Activated CD8-positive, alpha-beta memory T cell treated with anti-CD3 and anti-CD28 coated beads for 4 hours (primary cell): ENCODE measurements at places on chromosomes 5 and 9.

- no peak for DNase-seq
These were observed 624.4 kb upstream of the RORB start for GRCh38 chr9:73872701-73873100.

- DNase-seq = no peak
These were observed 19.0 kb downstream of the PTCH1 start for GRCh38 chr9:95497772-95498171.

DNA sequence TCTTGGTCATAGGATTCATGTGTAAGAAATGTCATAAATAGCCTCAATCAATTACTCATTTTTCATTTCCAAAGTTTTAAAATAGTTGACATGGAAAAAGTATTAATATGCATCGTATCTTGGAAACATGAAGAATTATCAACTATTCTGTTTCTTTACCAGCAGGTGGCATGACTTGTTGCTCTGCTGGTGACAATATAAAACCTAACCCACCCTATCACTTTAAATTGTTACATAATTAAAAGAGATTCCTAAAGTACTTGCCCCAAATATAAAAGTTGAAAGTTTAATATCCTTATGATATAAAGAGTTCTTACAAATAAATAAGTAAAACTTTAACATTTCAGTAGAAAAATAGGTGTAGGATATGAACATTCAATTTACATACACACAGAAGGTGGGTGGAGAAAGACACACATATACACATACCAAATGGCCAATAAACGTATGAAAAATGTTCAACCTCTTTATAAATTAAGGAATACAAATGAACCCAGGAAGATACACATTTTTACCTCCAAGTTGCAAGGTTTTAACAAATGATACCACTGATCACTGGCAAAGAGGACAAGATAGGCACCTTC lies 30.6 kb downstream of the MAP1B start:
- DNase-seq = no peak

- no peak for DNase-seq
These were observed 755 bp downstream of the DND1 start for GRCh38 chr5:140672455-140673186.

- no peak for DNase-seq
These were observed 374.9 kb downstream of the TLE4 start for GRCh38 chr9:79946712-79947111.

GRCh38 chr5:75847561-75848021 lies 130.4 kb upstream of the POC5 start:
- no peak for DNase-seq

GRCh38 chr5:91059409-91059808 lies 323.7 kb downstream of the ARRDC3 start:
- DNase-seq = no peak

- DNase-seq = no peak
These were observed 79.1 kb downstream of the TRIO start for GRCh38 chr5:14222206-14222605.

GRCh38 chr5:147674411-147674810 lies 108.1 kb downstream of the JAKMIP2 start:
- DNase-seq = no peak

DNA sequence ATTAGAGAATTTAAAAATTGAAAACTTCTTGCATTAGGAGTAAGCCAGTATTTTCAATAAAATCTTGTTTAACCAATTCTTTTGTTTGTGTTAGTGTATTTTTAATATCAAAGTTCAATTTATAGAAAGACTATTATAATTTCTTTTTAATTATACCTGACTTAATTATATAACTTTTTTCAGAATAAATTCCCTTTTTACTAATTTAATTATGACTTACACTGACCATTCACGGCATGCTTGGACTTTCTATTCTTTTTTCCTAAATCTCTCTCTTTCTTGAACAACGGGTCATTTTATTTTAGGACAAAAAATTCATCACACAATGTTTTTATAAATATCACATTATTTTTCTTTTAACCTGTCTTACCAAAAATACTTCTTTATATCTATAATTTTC lies 555.3 kb upstream of the PTGER4 start:
- no peak for DNase-seq

DNA sequence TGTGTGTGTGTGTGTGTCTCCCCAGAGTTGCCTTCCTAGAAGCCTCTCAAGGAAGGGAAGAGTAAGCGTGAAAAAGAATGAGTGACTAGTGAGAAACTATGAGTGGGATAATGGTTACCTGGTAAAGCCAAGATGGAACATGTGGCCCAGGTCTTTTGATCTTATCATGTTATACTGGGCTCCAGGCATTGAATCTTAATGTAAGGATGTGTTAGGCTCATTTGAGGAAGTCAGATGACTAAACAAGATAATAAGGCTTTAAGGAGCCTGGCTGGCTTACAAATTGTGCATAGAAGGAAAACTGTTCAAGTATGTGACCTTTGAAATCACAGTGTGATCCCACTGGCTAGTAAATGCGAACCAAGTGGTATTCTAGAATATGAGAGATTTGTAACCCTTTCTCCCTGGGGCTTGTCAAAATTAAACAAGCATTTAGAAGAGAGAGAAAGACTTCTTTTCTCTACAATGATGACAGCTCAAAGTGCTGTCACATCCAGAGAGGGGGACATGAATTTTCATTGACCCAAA lies 29.9 kb upstream of the HMHB1 start:
- no peak for DNase-seq

DNA sequence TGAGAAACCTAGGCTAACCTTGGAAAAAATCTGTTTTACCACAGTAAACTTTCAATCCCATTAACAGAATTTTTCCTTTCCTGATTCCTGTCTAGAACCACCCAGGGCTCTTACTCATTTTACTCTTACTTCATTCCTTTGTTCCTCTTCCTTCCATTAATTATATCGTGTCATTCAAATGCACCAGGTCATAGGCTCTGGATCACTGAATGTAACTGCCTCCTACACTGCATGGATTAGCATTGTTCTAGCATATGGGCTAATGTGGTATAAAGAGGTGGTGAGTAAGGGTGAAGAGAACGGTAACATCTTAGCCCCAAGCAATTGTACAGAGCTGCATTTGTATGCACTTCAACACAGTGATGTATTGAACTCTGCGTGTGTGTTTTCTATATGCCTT lies 49.5 kb upstream of the SPINK5 start:
- no peak for DNase-seq

DNA sequence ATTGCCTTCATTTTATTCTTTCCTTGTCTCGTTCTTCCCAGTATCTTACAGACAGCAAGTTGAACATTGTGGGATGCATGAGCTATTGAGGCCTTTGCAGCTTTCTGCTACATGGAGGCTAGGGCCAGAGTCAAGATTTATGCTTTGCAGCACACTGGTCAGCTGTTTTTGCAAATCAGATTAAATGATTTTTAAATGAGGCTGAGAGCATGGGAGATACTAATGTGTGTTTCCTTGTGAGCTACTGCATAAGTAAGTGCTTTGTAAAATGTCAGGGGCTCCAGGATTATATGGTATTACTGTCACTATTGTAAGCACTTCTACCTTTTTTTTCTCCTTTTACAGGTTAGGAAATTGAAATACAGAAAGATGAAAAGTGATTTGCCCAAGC lies 111.0 kb upstream of the CDKN2B start:
- no peak for DNase-seq

- DNase-seq = no peak
These were observed 21.7 kb downstream of the CLPTM1L start for GRCh38 chr5:1322955-1323802.

- DNase-seq = no peak
These were observed 66.8 kb upstream of the IL17B start for GRCh38 chr5:149445739-149446369.

DNA sequence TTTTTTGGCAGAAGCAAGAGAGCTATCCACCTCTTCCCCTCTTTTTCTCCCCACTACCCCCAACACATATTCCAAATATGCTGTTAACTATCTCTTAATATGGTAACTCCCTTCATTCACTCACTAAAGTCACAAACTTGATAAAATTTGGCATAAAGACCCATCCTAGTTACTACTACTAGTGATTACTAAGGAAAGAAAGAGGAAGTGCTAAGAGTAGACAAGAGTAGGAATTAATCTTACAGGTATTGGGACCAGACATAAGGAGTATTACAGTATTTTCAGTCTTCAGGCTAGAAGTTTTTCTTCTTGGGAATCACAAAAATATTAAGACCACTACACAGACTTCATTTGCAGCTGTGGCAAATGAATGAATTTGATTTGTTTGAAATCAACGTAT lies 2.2 kb downstream of the ADAMTS6 start:
- DNase-seq = no peak

DNA sequence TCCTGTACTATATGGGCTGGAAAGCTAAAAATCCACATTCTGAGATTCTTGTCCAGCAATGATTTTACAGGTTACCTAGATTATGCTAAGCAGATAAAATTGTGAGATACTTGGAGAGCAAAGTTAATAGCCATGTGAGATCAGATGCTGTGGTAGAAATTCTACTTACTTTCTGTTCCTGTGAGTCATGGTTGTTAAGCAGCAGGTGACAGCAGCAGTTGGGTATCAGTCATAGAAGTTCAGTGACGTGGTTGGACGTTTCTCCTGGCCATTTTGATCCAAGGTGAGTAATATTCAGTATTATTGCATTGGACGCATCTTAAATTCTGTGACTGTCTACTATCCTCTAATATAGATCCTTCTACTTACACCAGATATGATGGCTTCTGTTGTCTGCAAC lies 524.5 kb downstream of the TMEM38B start:
- no peak for DNase-seq

DNA sequence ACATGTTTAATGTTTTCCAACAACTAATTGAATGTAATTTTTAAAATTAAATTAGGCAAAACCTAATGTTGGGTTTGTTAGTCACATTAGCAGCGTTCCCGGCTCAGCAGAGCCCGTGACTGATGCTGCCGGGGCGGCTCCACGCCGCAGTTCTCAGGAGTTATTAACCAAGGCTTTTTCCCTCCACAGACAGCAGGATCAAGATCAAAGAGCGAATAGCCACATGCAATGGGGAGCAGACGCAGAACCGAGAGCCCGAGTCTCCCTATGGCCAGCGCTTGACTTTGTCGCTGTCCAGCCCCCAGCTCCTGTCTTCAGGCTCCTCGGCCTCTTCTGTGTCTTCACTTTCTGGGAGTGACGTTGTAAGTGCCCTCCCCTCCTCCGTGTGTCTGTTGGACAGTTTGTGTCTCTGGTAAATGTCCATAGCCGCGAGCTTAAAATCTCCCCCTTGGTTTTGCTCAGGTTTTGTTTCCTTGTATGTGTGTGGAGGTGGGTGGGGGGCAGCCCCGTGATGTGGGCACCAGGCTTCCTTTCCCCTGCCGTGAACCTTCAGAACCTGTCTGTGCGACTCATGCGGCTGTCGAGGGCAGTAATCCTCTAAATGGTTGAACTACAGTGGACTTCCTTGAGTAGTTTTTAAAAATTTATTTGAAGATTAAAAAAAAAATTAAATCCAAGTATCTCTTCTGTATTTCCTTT lies 37.1 kb downstream of the TENT4A start:
- DNase-seq = no peak

DNA sequence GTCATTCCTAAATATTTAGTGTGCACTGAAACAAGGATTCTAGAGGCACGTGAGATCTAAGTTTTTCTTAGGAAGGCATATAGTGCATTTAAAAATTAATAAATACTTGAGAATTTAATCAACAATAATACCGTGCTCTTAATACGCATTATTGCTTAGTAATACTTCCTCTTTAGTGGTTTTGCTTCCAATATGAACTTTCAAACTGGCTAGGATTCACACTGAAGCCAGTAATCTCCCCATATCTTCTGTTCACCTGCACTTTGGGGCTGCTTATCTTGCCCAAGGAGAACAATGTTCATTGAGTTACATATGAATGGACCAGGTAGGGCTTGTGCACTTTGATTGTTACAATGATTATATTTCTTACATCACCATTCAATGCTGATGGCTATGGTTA lies 180.5 kb upstream of the RIOK2 start:
- DNase-seq = no peak

- no peak for DNase-seq
These were observed 30.5 kb downstream of the GRIA1 start for GRCh38 chr5:153520952-153521351.

DNA sequence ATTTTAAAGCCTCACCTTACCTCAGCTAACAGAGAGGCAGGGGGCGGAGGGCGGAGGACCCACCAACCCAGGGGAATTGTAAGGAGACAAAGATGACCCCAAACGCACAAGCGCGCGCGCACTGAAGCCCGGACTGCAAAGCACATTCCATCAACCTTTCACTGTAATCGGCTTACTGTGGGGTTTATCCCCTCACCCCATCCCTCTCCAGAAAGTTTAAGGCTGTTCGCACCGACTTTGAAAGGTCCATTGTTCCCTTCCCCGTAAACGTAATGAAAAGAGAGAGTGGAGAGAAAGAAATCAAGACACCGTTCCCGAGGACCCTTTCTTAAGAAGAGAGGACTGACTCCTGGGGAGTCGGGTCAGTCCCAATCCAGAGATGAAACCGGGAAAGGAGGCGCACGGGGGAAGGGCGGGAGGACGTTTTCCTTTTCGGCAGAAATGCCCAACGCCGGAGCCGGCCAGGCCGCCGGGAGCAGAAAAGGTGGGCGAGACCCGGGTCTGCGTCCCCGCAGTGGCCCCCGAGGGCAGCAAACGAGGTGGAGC lies 464 bp downstream of the CEMIP2 start:
- DNase-seq = no peak

DNA sequence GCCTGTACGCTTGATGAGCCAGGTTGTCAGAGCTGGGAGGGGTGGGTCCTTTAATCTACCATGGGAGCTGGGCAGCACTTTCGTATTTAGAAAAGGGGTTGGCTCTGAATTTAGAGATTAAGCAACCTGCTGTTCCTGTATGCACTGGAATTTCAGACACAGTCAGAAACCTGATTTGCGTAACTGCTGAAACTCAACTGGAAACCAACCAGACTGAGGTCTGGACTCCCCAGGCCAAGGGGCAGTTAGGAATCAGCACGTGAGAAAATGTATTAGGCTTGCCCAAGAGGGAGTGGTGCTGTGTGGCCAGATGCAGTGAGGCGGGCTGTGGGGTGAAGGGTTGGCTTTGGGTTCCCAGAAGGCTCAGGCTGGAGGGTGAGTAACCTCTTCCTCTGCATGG lies 235.0 kb downstream of the GOLPH3 start:
- no peak for DNase-seq

DNA sequence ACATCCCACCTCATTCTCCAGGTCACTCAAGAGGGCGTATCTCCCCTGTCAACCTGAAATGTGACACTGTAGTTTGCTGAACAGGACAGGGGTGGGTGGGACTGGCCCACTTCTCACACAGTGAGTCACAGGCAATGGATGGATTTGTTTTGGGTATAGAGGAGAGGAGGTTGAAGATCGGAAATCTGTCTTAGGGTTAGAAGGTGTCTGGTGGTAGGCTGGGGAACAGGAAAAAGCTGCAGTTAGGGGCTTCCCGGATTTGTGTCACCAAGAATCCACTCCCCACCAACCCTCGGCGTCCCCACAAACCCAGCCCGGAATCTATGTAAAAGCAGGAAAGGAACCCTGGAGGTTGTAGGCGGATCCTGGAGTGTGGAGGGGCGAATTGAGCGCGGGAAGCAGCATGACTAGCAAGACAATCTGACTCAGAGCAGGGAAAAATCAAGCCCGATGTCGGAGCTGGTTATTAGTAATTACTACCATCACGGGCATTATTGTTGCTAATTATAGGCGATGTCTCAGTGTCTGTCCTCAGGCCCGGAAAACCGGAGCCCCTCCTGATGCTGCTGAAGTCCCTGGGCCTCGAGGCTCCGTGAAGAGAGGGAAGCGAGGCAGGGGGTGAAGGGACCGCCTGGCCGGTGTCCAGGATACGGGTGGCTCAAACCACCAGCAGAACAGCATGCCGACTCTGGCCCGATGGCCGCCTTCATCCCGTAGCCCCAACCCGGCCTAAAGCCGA lies 1.7 kb upstream of the IRX1 start:
- DNase-seq = no peak

GRCh38 chr9:128940946-128941755 lies 6.3 kb downstream of the DOLK start:
- no peak for DNase-seq

GRCh38 chr9:115305543-115305942 lies 187.6 kb upstream of the TNC start:
- no peak for DNase-seq
